Uterus (tissue), 4 donors: ENCODE measurements at places on chromosomes 6 and 20. TPM values are rescaled to one million over a fixed set of nuclear protein-coding genes. Genes with fewer than 3 reads are reported as not detected.

L3MBTL1 gene
- total RNA-seq: 30.0 TPM

IL20RA gene
- total RNA-seq: 0.88 TPM

GRCh38 chr20:58267389-58268215 lies 39.1 kb upstream of the ANKRD60 start:
- DNase-seq: no peak

MYBL2 gene
- total RNA-seq: 5.2 TPM

GRCh38 chr6:50922579-50923525 lies 104.2 kb downstream of the TFAP2B start:
- no peak for DNase-seq

SPAG4 gene
- not detected for total RNA-seq

DNA sequence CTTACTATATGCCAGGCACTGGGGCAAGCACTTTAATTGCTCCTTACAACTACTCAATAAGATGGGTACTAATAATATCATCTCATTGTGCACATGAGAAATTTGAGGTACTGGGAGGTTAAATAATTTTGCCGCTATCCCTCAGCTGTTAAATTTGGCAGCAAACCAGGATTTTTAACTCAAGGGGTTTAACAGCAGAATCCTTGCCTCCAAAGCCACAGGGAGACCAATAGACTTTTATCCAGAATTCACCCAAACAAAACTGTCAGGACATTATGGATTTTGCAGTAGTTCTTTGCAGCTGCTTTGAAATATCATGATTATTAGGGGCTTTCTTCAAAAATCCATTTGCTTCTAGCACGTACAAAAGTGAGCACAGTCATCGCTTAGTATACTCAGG lies 136.2 kb downstream of the RPS12 start:
- no peak for DNase-seq

DNA sequence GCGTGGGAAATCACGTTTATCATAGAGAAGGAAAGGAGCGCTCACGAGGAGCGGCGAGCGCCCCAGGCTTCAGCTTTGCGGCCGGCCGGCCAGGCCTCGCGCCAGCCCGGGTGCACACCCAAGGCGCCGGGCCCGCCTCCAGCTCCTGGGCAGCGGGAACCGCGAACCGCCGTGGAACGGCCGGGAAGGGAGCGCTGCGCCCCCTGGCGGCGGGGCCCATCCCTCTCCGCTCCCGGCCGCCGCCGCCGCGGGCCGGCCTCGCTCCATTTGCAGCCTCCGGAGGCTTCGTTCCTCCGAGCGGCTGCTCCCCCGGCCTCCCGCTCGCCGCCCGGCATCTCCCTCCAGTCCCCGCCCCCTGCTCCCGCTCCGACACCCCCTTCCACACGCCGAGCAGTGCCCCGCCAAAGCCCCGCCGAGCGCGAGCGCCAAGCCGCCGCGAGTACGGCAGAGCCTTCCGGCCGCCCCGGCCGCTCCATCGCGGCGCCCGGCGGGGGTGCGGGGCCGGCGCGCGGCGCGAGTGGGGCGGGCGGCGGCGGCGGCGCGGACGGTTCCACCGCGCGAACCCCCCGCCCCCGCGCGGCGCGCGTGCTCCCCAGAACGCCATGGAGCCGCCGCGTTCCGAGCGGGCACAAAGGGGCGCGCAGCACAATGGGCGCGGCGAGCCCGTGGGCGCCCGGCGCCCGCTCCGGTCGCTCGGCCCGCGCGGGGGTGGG lies 946 bp downstream of the BEND3 start:
- DNase-seq: peak; percentile 85

GRCh38 chr6:26345832-26346231 lies 19.2 kb upstream of the BTN3A2 start:
- no peak for DNase-seq

DNA sequence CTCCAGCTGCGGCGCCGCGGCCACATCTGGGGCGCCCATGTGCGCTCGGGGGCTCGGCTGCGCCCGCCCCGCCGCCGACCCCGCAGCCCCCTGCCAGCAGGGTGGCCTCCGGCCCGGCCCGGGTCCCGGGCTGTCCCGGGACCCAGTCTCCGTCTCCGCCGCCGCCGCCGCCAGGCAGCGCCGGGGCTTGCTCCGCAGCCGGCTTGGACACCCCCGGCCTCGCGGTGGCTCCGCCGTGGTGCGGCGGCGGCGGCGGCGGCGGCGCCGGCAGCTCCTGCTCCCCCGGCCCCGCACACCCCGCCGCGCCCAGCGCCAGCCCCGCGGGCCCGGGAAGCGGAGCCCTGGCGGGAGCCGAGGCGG lies 219 bp downstream of the ISM1 start:
- no peak for DNase-seq

E2F1 gene
- total RNA-seq: 1.5 TPM

DNA sequence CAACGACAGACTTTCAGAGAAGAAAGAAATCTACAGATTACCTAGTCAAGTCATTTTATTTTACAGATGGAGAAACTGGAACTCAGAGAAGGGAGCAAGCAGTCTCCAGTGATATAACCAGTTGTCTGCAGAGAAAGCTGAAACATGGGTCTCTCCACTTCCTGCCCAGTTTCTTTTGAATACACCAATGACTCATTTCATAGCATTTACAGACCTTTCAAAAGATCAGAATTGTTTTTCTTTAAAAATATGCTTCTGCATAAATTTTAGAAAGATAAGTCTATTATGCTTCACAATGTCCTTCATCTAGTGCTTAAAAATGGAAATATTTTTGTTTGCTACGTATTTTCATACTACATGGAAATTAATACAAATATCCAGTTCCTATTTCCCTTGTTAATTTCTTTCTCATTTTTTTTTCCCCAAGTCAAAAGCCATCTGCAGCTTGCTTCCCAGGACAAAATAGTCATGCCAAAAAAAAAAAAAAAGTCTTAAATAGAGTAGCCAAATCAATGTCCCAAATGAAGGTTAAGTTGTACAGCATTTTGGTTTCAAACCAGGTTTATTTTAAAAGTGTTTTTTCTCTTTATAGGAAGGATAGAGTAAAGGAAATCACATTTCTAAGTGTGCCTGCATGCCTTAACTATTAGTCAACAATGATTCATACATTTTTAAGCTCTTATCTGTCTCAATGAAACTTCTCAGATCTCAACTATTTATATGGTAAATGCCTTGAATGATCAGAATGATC lies 36.9 kb downstream of the ARHGAP18 start:
- no peak for DNase-seq
